ENCODE measurements at places on chromosomes 2 and 18.

- no peak for DNase-seq
Measured at GRCh38 chr2:70651727-70652126, 98.1 kb upstream of the TGFA start.

GRCh38 chr2:29238497-29238896 lies 123.3 kb downstream of the CLIP4 start:
- DNase-seq = peak; percentile 41

DNA sequence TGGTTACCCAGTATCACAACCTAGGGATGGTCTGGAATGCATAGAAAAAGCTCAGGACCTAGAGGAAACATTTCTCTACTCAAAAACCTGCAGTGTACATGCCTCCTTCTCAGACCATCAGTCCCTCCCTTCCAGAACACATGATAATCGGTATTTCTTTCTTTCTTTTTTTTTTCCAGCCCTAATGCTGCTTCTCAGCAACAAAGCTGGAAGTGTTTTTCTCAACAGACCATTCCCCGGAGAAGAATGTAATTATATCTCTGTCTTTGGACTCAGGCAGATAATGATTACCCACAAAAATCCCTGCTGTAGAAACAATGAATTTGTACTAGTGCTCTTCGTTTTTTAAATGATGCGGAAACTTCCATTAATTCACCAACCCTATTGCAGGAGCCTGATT lies 44.1 kb upstream of the NDUFV2 start:
- DNase-seq = no peak

DNA sequence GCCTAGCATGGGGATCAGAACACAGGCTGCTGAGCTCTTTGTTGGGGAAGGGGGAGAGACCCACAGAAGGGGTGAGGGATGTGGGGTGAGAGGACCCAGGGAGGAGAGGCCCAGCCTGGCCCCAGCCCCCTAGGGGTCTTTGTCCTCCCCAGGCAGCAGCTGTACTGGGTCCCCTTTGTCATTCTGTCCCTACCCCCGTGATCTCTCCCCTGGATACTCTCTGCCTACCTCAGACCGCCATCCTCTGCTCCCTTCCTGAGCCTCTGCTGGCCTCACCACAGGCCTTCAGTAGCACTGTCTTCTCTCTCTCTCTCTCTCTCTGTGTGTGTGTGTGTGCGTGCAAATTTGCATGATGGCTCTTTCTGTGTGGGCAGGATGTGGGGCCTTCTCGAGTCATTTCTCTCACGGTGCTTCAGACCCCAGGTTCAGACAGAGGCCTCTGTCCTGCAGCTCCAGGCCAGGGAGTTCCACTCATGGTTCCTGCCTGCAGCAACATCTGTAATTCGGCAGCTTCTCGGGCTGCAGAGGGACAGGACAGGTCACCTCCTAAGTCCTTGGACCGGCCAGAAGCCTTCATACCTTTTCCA lies 1.4 kb downstream of the PSD4 start:
- peak; percentile 96 for DNase-seq

GRCh38 chr2:84889332-84889731 lies 8.4 kb upstream of the TRABD2A start:
- DNase-seq = no peak

Data from GM12865 (cell line).